ENCODE measurements at places on chromosomes 13 and 19.

DNA sequence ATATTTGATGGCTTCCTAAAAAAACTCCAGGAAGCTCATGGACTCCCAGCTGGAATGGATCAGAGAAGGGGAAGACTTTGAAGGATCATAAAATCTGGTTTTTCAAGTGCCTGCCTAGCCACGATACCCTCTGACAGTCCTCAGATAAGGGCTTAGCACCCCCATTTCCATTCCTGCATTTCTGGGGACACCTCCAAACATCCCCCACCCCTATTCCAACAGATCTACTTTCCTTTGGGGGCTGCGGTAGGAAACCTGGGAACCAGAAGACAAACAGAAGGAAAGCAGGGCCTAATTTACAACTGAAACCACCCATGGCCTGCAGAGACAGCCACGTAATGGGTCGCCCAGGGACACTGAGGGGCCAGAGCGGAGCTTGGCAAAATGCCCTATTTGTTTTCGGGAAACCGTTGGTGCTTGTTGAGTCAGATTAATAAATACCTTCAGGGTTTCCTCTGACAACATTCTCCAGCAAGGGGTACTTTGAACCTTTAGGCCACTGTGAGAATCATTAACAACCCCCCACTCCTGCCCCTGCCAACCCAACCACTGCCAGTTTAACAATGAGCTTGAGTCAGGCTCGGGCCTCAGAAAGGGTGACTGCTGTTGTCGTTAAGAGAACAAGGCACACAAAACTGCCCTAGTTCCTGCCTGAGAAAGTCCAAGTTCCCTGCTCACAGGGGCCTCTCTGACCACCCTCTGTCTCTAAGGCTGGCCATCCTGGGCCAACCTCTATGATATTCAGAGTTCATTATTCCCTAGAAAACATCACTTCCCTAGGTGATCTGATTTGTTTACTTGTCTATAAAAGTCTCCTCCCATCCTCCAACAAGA lies 23.5 kb downstream of the RHPN2 start:
- no peak for DNase-seq

GRCh38 chr19:16018801-16019551 lies 57.3 kb upstream of the TPM4 start:
- no peak for DNase-seq

- no peak for DNase-seq
These were observed 10.3 kb upstream of the UBAC2 start for GRCh38 chr13:99190147-99190985.

DNA sequence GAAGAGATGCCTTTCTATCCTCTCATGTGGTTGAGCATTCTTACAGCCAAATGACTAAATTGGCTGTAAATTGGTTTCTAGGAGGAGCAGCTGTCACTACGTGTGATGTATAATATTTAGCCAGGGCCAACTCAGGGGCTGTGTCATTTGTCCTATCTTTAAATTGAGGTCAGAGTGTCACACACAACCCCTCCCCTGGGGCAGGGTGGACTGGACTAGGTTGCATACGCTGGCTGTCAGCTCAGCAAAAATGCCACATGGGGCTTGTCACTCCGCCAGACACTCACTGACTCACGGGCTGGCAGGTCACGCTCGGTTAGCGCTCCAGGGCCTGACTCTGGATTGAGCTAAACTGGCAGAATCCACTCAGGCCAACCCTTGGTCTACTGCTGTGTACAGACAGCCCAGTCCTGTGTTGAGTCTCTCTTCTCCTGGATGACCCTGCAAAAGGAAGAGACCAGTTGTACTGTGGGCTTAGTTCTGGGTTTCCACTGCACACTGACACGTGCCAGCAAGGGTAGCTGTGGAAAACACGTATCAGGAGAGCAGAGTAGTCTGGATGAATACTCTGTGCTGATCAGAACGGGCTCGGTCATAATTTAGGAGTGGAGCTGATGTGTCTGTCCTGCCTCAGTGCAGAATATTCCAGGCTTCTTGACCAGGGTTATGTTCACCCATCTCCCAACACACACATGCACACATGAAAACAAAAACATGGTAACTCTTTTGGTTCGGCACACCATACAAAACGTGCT lies 29.1 kb downstream of the SHISA2 start:
- peak; percentile 76 for DNase-seq

GRCh38 chr13:41460074-41460465 lies 2.7 kb downstream of the RGCC start:
- no peak for DNase-seq

GRCh38 chr19:12782424-12783290 lies 7.3 kb upstream of the HOOK2 start:
- DNase-seq, result peak; percentile 93

GRCh38 chr13:106367361-106367971 lies 168.0 kb downstream of the EFNB2 start:
- no peak for DNase-seq

GRCh38 chr13:112748947-112749735 lies 59.3 kb downstream of the ATP11A start:
- DNase-seq, result no peak

- DNase-seq, result peak; percentile 48
These were observed 14.9 kb downstream of the LAIR2 start for GRCh38 chr19:54517483-54517882.

DNA sequence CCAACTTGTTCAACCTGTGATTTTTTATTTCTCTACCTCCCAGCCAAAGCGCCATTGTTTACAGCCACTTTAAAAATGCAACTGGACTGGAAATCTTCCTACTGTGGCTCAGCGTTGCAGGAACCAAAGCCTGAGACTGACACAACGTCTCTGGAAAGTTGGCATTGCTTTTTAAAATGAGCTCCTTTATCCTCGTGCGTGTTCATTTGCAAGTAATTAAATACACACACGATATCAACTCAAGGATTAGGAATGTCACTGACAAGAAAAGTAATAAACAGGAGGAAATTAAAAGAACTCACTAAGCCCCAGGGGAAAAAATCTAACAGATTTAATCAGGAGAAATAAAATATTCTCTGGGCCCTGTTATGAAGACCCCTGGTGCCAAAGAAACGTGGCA lies 184.6 kb upstream of the IRS2 start:
- DNase-seq, result no peak

GRCh38 chr13:30072818-30073186 lies 222.4 kb upstream of the UBL3 start:
- no peak for DNase-seq

GRCh38 chr19:28697308-28697707 lies 515.6 kb downstream of the UQCRFS1 start:
- DNase-seq, result no peak

DNA sequence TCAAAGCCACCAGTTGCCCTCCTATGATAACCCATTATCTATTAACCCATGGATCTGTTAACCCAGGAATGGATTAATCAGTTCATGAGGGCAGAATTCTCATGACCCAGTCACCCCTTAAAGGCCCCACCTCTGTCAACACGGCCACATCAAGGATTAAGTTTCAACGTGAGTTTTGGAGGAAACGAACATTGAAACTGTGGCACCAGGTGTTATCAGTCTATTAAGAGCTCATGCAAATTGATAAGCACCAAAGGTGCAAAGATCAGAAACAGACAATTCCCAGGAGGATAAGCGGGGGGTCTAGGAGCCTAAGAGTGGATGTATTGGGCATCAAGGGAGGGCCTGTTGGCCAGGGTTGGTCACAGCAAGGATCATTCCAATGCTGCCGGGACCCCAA lies 19.9 kb upstream of the ELAVL1 start:
- DNase-seq, result no peak

DNA sequence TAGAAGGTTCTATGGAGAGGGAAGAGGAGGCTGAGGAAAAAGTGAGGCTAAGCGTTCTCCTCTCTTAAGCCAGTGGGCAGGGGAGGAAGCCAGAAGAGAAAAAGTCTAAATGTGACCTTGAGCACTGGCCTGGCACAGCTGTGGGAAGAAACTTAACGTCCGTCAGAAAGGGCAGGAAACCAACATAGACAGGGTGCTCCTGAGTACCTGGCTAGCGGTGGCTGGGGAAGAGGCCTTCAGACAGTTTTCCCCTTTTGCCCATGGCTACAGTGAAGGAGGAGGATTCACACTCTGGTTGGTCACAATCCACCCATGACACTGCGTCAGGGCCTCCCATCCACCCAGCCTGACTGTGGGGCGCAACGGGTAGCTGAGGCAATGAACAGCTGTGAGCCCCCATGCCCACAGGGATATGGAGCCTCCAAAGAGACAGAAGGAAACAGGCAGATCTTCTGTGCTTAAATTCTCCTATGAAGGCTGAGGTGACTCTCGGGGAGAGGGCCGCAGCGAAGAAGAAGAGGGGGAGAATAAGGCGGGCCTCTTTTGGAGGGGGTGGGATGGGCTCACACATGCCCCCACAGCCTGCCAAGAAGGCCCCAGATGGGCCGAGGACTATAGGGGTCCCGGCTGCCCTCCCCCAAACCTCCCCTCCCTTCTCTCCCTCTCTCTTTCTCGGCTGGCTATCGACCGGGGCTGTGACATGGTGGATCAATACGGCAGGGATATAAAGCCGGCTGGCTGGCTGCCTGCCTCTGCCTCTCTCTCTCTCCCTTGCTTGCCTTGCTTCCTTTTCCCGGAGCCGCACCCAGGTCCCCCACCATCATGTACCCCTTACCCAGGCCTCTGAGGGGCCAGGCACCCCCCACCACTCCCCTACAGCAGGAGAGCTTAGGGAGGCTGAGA lies 19.8 kb upstream of the POU2F2 start:
- DNase-seq, result no peak

DNA sequence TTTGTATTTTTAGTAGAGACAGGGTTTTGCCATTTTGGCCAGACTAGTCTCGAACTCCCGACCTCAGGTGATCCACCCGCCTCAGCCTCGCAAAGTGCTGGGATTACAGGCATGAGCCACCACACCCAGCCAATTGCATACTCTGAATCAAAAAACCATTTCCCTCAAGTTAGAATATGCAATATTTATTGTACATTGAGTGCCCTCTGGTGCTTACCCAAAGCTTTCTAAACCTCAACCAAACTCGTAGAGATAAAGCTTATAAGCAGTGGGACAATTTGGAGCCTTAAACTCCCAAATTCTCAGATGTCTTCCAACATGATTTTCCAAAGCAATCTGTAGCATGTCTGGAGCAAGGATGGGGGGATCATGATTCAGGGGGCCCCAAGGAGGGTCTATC lies 22.4 kb downstream of the RFXAP start:
- no peak for DNase-seq

- no peak for DNase-seq
These were observed 551.0 kb upstream of the NBEA start for GRCh38 chr13:34391076-34391475.

- DNase-seq, result peak; percentile 100
These were observed at the start of the genes C19orf47 and PLD3 for GRCh38 chr19:40348125-40348913. Gene C19orf47 (minus strand): TSS chr19:40348397. CDS start chr19:40341857, 6,540 bp downstream. Gene PLD3 (plus strand): TSS chr19:40348695. CDS start chr19:40366484, 17,789 bp downstream.

GRCh38 chr13:35984776-35985453 lies 146.3 kb downstream of the DCLK1 start:
- DNase-seq, result peak; percentile 54

- no peak for DNase-seq
These were observed 145.6 kb upstream of the KLHL1 start for GRCh38 chr13:70253834-70254233.

DNA sequence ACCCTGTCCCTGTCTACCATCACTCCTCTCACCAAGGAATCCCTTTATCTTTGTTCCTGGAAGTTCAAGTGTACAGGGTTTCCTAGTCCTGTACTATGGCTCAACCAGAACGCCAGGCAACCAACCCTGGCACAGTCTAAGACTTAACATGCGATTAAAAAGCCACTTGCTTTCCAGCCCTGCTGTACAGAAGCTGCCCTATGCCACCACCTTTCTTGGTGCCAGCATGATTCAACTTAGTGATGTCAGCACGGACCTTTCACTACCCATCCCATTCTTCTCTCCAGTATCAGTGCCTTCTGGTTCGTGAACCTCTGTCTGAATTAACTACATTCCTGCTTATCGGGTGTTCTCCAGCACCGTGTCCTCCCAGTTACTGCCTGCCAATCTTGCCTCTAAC lies 151.1 kb downstream of the KLF12 start:
- DNase-seq, result no peak

- no peak for DNase-seq
These were observed 197.4 kb downstream of the DLEU7 start for GRCh38 chr13:50646070-50646469.

DNA sequence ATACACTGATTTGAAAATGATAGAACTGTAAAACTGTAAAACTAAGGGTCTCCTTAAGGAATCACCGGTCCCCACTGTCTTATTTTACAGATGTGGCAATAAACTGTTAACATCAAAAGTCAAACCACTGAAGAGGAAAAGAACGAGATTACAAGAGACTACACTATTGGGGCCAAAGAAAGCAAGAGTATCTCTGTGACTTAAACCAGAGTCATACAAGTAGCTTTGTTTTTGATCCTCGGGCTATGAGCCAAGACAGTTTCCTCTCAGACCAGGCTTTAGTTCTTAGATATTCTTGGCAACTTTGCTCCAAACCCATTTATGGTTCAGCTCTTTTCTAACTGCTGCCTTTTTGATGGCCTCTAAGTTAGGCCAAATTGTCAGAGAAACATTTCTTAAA lies 113.8 kb downstream of the TBC1D4 start:
- no peak for DNase-seq

DNA sequence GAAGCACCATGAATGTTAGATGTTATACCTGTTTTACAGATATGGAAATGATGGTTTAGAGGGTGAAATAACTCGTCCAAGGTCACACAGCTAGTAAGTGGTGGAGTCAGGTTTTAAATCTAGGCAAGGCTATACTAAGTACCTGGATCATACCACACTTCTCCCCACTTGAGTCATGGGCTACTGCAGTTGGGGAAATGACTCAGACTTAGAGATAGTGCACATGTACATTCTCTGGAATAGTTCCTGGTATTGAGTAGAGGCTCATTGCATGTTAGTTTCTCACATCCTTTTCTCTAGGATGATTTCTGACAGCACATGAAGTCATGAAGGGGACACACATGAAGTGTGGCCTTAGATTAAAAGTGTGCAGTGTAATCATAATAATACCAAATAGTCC lies 76.2 kb upstream of the TNFSF11 start:
- DNase-seq, result no peak

DNA sequence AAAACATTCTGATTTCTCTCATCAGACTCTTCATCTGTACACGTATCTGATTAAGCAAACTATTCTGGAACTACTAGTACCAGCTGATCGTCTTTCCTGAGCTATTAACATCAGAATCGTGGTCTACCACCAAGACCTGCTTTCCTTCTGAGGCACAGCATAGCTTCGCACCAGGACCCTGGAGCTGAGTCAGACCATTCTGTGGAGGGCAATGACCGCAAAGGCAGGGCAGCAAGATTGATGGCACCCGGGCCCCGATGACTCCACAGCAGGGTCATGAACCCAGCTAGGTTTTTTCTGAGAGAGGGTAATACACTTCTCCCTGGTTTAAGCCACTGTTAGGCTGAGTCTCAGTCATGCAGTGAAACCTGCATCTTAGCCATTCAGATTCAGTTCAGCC lies 158.7 kb upstream of the GPR12 start:
- no peak for DNase-seq

- peak; percentile 73 for DNase-seq
These were observed 6.6 kb downstream of the SSBP4 start for GRCh38 chr19:18425515-18426415.
